ENCODE measurements at places on chromosomes 5 and 9.

- no peak for DNase-seq
These were observed 54.6 kb upstream of the ABCA1 start for GRCh38 chr9:104982543-104982942.

GRCh38 chr9:93093877-93094657 lies 1.9 kb upstream of the CARD19 start:
- DNase-seq: no peak

- DNase-seq: no peak
These were observed 231.6 kb downstream of the SLF1 start for GRCh38 chr5:94849821-94850736.

GRCh38 chr5:99068944-99069650 lies 140.3 kb upstream of the CHD1 start:
- no peak for DNase-seq

- no peak for DNase-seq
These were observed 160.2 kb upstream of the FTMT start for GRCh38 chr5:121691478-121691877.

DNA sequence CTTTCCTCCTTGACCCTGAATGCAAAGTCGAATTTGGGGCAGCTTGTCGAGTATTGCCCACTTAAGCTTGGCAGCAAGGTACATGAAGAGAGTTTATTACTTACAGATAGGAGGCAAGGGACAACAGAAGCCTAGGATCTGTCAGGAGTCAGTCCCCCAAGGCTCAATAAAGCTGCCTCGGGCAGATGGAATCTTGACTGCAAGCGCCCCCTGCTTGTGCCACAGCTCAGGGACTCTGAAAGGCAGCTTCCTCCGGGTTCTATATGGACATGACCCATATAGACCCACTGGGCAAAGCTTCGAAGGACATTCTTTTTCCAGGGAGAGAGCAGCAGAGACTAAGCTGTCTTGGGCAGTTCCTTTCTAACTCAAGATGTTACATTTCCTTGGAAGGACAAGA lies 971.5 kb downstream of the EFNA5 start:
- DNase-seq: no peak

- DNase-seq: no peak
These were observed at the start of gene GCNT4 for GRCh38 chr5:75052192-75053053. TSS of gene GCNT4 (minus strand) at chr5:75052558. CDS start at chr5:75030037, 22,521 bp downstream.

GRCh38 chr5:108280248-108280647 lies 101.7 kb downstream of the FBXL17 start:
- DNase-seq: no peak

Measured in T-helper 1 cell (primary cell).